ENCODE measurements at places on chromosomes 7 and 10. TPM values are rescaled to one million over a fixed set of nuclear protein-coding genes. Genes with fewer than 3 reads are reported as not detected.

- DNase-seq, result no peak
These were observed 128.2 kb upstream of the TCERG1L start for GRCh38 chr10:131439705-131440104.

GRCh38 chr10:72649291-72649690 is 23.4 kb upstream of the MICU1 start:
- no peak for DNase-seq

- DNase-seq, result no peak
These were observed 7.5 kb downstream of the ZFAND2A start for GRCh38 chr7:1152492-1152891.

- no peak for DNase-seq
These were observed 130.3 kb upstream of the ZNF746 start for GRCh38 chr7:149627911-149628310.

- no peak for DNase-seq
These were observed 292.4 kb upstream of the KLF14 start for GRCh38 chr7:131026297-131027000.

DNA sequence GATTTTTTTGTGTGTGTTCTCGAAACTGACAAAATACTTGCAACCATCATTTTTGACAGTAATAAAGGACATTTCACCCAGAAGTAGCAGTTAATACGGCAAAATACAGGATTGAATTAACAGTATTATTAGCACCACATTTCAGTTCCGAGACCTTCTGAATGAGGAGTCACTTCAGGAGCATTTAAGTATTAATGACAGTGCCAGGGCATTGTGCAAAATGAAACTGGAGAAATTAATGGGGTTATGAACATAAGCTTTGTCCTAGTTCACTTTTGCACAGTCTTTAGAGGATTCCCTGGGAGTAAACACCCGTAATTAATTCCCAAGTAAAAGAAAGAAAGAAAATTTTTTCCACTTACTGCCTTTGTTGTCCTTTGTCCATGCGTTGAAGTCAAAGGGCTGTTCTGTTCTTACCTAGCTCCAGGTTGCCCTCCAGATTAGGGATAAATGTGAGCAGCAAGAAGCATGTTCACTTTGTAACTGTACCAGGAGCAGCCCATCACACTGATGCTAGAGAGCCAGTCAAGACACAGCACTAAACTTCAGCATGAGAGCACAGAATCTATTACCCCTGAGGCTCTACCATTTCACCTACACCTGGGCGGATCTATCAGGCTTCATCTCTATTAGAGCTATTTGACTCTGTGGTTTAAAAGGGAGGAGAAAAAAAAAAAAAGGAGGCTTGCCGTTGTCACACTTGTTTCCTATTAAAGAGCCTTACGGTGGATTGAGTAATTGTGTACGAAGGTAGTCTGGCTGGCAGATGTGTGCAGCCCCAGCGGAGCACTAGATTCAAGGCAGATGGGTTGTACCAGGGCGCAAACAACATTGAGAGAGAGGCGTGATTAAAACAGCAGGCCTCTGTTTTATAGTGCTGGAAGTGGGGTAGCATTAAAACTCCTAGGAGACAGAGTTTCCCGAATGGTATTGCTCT is 297.8 kb upstream of the SEMA3A start:
- no peak for DNase-seq

GRCh38 chr7:151232917-151233701 is 826 bp downstream of the CHPF2 start:
- peak; percentile 57 for DNase-seq

DNA sequence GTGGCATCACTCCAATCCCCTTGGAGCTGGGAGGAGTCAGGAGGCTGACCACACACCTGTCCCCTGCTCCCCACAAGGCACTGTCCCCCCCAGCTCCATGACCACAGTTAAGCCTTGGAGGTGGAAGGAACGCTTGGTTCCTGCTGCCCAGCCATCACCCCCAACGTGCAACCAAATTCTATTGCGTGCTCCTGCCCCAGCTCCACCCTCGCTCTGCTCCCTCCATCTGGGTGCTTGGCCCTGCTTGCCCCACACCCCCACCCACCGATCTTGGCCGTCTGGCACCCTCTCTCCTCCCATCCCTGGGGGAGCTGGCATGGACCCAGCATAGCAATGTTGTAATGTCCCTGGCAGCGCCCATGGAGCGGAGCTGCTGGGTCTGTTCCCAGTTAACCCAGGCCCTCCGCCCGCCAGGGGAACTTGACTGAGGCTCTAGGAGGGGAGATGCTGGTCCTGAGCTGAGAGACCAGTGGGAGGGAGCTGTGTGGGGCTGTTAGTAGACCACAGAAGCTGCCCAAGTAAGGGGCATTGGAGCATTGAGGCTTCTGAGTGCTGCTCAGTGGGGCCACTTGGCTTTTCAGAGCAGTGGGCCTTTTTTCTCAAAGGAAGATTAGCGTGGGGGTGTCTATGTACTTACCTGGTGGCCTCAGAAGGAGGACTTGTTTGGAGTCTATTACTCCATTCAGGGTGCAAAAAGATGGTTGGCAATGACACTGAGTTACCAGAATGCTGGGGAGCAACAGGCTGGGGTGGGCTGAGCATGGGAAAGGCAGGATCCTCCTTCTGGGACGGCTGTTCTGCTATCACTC is 1.1 kb downstream of the EPHB6 start:
- DNase-seq, result no peak

- DNase-seq, result no peak
These were observed 106.7 kb downstream of the NKX6-2 start for GRCh38 chr10:132679217-132679595.

DNA sequence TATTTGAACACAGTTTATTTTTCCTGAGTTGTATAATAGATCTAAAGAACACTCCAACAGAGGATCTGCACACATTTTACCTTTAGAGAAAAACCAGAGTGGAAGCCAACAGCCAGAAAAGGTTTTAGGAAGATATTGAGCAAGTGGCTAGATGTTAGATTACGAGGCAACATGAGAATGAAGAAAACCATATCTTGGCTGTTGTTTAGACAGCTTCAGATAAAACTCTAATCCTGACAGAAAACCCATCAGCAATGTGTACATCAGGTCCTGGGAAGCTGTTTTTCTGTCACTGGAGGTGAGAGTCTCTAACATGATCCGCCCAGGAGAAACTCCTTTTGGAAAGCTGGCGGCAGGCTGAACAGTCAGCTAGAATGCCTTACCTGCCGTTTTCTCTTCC is 159.5 kb downstream of the SPAG6 start:
- no peak for DNase-seq

- no peak for DNase-seq
These were observed 230.1 kb upstream of the CELF2 start for GRCh38 chr10:10787586-10787985.

GRCh38 chr7:157619753-157620525 is 283.1 kb downstream of the DNAJB6 start:
- DNase-seq, result no peak

- DNase-seq, result no peak
These were observed 184.3 kb upstream of the CTBP2 start for GRCh38 chr10:125344573-125345171.

DNA sequence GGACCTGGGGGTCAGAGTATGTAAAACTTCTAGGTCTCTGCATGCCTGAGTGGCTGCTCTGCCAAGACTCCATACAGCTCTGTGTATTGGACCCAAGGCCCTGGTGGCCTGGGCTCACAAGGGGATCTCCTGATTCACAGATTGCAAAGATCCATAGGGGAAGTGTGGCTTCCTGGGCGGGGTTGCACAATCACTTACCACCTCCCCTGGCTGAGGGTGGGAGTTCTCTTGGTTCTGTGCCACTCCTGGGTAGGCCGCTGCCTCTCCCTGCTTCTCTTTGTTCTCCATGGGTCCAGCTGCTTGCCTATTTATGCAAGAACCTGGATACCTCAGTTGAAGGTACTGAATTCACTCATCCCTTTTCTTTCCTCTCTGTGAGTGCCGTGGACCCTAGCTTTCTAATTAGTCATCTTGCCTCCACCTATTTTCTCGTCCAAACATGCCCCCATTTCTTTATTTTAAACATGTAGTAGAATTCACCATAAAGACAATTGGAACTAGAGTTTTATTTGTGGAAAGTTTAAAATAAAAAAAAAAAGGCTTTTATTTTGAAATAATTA is 18.5 kb upstream of the AGR3 start:
- DNase-seq, result no peak

- DNase-seq, result no peak
These were observed 68.2 kb downstream of the ELAPOR2 start for GRCh38 chr7:86991093-86991769.

- DNase-seq, result no peak
These were observed 2.1 kb upstream of the TMEM236 start for GRCh38 chr10:17749890-17750289.

DNA sequence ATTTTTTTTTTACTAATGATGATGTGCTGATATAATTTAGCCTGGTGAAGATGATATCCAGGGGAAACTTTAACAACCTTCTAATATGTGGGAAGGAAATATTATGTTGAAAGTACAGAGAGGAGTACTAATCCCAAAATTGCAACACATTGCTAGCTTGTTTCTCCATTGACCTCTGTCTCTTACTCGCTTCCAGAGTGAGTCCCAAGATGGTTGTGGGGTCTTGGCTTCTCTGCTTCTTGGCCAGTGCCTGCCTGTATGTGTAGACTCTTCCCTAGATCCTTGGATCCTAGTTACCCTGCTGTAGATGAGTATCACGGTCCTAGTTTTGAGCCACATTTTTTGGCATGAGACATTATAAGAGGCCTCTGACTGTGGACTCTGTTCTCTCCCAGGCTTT is 17.5 kb downstream of the BMPER start:
- no peak for DNase-seq

DNA sequence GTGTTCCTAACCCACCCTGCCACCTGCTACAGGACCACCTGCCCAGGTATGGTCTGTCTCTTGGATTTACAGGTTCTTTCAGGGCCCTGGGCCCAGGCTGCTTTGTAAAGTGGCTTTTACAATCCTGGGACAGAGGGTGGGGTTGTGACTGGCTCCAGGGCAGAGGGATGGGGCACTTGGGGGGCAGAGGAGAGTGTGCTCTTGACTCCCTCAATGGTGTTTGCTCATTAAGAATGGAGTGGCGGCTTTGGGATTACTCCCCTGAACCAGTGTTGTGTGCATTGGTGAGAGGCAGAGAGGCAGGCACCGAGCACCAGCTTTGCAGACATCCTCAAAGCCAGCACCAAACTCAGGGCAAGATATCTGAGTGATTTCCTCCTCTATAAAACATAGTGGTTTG is 43.5 kb downstream of the VWA2 start:
- no peak for DNase-seq

- DNase-seq, result no peak
These were observed 7.4 kb downstream of the KEL start for GRCh38 chr7:142954680-142955268.

DNA sequence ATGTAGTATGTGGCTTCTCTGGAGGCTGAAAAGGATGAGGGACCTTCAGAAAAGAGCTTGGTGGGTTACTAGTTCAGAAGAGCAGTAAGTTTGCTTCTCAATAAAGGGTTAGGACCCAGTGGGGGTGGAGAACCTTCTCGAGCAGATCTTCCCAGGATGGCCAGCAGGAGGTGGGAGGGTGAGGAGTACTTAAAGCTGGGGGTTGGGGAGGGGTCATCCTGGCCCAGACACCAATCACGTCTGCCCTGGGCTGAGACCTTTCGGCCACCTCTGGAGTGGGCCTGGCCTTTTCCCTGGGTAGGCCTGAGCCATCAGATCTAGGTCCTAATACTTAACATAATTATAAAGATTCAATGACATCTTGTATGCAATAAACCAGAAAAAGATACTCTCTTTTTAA is 149.0 kb upstream of the TCF7L2 start:
- no peak for DNase-seq

- no peak for DNase-seq
These were observed 17.9 kb downstream of the MMP21 start for GRCh38 chr10:125757742-125758141.

GRCh38 chr7:140998715-140999114 is 16.0 kb downstream of the MRPS33 start:
- no peak for DNase-seq

IL2RA gene
- total RNA-seq, result 1,808 TPM

PRR15 gene
- not detected for total RNA-seq

SPDYE2 gene
- total RNA-seq, result not detected

KCNH2 gene
- 0.41 TPM for total RNA-seq

All from activated T-helper 2 cell treated with anti-CD3 and anti-CD28 coated beads, Interferon-gamma antibody, Interleukin-2, Interleukin-4, amounts not matched to agents 10 μg/mL and 5 μg/mL and 100 μg/mL, durations not matched to agents 14 hours and 24 hours and 36 hours (primary cell).